ENCODE measurements at places on chromosomes 6 and 20.

DNA sequence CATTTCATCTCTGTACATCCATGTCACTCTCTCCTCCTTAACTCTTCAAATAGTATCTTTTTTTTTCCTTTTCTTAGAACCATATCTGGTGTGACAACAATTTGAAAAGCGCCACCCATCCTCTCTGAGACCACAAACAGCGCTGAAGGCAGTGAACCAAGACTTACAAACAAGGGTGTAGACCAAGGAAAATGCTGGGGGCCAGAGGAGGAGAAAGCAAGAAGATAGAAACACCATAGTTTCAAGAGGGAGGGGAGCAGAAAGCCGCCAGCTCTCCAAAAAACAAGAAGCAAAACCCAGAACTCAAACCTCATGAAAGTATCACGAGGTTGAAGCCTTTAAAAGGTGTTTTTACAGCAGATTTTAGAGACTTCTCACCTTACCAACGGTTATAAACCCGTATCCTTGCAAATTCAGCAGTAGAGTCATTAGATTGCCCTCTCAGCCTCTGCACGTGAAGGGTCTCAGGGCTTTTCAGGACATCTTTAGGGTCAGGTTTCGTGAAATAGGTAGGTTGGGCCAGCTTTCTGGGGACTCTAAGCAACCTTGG lies 13.3 kb upstream of the RIPOR2 start:
- no peak for DNase-seq

DNA sequence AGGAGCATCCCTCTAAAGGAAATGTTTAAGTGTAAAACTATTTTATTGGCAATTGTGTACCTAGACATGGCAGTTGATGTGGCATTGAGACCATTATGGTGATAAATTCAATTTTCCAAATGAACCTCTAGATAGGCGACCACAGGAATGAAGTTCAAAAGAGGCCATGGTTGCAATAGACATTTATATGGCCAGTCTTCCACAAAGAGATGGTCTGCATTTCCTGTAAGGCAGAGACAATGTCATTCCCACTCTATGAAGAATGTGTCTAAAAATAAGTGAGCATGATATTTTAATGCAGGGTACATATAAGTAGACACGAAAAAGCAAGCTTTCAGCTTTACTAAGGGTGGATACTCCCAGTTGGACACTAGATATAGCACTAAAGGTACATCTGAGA lies 40.9 kb downstream of the THEMIS start:
- no peak for DNase-seq

DNA sequence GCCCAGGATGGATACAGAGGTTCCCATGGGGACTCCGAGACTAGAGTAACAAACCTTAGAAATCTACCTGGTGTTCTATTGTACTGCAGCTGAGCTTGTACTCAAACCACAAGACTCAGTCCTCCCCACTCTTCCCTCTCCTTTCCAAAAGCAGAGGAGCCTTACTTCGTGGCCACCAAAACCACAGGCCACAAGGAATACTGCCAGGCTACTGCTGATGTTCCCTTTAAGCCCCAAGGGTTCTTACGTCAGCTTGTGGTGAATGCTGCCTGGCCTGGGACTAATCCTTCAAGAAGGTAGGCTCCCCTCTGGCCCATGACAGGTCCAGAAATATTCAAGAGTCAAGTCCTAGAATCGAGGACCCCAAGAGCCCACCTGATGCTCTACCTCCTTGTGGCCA lies 10.5 kb upstream of the DEFB128 start:
- DNase-seq: no peak

DNA sequence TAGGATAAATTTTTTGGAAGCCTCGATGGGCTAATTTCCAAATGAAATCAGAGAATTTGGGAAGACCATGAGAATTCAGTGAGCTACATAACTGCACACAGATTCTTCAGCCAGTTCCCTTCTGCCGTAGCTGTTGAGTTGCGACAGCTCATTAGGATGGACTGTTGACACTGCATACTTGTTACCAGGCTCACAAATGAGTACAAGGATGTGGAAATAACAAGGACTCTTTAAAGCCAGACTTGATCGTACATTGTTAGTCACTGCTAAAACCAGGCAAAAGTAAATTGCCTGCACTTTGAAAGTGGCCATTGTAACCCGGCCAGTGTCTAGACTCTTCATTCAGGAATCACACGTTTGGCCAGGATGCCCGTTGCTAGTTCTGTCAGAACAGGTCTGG lies 37.0 kb downstream of the NDUFAF5 start:
- no peak for DNase-seq

DNA sequence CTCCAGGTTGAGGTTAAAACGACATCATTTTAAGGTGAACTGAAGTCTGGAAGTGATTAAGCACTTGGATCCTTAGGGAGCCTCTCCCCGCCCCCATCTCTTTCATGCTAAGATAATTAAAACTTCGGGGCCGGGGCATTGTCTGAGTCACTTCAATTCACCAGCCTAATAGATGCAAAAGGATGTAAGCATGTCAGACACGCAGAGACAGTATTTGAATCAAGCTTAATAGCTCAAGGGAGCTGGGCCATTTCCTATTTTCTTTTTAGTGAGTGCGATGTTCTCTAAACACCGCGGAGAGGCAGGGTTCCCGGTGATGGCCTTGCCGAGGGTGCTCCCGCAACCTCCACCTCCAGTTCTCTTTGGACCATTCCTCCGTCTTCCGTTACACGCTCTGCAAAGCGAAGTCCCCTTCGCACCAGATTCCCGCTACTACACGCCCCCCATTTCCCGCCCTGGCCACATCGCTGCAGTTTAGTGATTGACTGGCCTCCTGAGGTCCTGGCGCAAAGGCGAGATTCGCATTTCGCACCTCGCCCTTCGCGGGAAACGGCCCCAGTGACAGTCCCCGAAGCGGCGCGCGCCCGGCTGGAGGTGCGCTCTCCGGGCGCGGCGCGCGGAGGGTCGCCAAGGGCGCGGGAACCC lies 516 bp upstream of the IRF4 start:
- peak; percentile 85 for DNase-seq

DNA sequence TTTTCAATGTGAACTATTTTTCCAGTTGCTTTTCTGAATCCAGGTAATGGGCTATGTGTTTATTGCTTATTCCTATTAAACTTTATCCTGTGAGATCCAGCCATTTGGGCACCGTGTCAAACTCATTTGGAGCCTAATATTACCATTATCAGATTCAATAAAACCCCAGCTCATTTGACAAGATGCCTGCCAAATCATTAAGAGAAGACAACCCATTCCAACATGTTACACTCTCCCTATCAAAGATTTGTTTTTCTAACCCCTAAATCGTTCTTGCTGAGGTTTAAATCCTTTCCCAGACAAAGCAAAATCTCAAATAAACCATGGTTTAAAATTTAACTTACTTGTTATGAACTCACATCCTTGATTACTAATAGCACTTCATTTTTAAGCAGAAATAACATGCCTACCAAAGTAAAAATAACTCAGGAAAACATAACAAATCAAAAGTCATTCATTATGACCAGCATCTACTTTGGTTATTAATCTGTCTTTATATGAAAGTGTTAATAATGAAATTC lies 130.0 kb upstream of the TCF21 start:
- no peak for DNase-seq

DNA sequence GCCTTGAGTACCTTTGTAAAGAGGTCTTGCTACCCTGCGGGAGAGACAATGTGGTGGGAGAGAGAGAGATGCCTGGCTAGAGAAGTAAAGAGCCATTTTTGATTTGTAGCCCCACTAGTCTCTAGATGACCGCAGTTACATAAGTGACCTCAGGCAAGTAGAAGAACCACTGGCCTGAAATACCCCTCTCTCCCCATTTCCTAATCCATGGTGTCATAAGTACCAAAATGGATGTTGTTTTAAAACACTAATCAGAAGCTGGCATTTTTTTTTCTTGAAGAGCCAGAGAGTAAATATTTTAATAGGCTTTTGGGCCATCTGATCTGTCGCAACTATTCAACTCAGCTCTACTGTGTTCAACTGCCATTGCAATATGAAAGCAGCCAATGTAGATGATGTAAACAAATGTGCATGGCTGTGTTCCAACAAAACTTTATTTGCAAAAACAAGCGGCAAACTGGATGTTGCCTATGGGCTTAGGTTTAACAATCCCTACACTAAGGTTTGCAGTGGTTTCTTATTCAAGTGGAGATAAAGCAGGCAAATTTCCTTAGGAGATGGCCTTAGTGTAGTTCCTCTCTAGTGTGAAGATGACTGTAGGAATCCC lies 36.5 kb downstream of the RARS2 start:
- no peak for DNase-seq

- DNase-seq: no peak
These were observed 34.5 kb downstream of the NTSR1 start for GRCh38 chr20:62742979-62743776.

GRCh38 chr6:43827898-43828297 lies 57.9 kb downstream of the VEGFA start:
- no peak for DNase-seq

DNA sequence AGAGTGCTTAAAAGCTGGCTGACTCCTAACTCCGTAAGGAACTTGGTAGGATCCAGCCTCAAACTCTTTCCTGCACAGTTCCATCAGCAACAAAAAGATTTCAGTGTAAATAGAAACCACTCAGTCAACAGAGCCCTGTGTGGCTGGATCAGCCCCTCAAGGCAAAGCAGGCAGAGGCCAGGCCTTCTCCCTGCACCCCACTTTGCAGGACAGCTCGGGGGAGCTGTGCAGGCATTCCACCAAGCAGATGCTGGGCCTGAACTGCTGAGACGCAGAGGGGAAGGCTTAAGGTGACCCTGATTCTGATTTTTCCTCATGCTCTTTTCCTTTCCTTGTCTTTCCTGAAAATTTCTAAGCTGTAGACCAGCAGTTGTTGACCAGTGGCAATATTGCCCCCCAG lies 91.5 kb downstream of the NFATC2 start:
- no peak for DNase-seq

DNA sequence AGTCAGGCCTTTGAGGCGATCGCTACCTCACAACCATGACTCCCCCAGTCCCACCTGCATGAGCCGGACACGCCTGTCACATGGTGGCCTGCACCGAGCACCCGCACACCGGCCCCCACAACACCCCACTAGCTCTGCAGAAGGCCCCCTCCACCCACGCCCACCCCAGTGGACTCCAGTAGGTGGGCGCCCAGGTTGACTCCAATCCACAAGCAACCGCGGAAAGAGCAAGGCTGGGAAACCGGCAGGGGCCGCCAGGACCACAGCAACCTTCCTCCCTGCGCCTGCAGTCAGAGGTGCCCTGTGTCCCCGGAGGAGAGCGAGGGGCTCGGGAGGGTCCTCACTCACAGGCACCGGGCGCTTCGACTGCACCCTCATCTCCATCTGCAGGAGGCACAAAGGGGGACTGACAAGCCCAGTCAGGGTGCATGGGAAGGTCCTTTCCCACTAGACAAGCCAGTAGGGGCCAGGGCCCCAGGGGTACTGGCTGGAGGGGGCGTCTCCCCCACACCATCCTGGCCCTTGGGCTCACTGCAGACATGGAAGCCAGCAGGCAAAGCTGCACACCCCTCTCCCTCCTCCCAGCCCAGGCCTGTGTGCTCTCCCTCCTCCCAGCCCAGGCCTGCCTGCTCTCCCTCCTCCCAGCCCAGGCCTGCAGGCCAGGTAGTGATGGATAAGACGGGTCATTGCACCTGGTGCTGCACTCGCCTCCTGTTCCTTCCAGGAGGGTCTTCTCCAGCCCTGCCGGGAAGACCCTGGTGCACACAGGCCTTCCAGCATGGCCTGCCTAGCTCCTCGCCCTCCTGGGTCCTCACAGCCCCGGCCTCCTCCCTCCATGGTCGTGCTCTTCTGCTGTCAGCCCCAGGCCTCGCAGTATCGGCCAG lies 137.2 kb downstream of the DLL1 start:
- no peak for DNase-seq

DNA sequence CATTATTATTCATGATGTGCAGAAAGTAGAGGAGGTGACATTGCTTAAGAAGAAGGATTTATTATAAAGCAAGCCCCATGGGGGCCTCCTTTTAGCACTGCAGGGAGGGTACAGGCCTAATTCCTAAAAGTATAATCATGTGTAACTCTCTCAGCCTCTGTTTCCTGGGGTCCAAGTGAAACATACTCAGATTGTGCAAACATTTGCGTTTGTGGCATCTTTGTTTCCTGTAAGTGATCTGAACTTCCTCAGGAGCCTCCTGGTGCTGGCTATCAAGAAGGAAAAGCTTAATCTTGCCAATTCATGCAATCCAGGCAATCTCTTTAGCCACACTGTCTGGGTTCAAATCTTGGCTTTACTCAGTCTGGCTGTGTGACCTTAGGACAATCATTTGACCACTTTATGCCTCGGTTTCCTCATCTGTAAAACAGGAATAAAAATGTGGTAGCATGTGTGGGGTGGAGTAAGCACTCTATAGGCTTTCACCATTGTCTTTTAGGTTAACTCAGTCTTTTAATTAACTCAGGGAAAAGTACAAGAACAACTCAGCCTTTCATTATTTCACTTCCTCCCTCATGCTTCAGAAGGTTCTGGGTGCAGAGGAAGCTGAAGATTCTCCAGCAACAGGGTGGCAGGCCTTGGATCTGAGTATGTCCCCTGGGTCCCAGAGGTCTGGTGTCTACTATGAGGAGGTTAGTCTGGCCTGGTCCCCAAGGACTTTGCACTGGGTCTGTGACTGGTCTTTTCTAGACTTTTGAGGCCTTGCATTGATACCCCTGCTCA lies 831 bp upstream of the SIRPB2 start:
- no peak for DNase-seq

DNA sequence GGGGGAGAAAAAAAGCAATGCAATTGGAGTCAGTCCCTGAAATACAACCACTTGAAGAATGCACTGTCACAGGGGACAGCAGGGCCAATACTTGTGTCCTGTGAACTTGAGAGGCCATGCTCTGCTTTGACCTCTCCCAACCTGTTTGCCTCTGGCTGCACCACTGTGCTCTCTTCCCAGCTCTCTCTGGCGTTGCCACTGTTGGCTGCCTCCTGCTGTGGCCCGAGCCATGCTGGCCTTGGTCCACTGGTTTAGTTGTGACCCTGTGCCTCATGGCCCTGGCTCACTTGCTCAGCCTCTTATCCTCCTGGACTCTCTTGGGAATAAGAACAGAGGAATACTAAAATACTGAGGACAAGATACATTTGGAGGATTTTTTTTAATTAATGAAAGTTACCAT lies 14.5 kb upstream of the FBXO30 start:
- DNase-seq: no peak

GRCh38 chr20:3744806-3745685 lies 12.6 kb downstream of the HSPA12B start:
- DNase-seq: peak; percentile 99

DNA sequence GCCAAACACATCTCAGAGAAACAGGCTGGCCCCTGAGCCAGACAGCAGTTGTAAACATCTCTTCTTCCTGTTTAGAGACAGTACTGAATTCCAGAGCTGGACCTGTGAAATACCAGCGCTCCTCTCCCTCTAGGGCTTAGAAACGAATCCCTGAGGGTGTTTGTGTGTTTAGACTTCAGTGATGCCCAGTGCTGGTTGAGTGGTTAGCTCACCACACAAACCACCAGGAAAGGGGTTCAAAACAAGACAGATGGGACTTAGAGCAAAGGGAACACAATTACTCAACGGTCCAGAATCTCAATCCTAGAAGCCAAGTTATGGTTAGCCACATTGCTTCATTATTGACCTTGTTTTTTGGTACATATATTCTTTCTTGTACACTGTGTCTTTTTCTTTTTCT lies 108.7 kb upstream of the TMEM170B start:
- no peak for DNase-seq
